ENCODE measurements at places on chromosomes 1 and 21. TPM values are rescaled to one million over a fixed set of nuclear protein-coding genes. Genes with fewer than 3 reads are reported as not detected.

TRIM46 gene
- 0.50 TPM for polyA plus RNA-seq

CD1B gene
- not detected for polyA plus RNA-seq

UQCRHL gene
- 1.3 TPM for polyA plus RNA-seq

LCE1C gene
- not detected for polyA plus RNA-seq

TEDDM1 gene
- not detected for polyA plus RNA-seq

DNA sequence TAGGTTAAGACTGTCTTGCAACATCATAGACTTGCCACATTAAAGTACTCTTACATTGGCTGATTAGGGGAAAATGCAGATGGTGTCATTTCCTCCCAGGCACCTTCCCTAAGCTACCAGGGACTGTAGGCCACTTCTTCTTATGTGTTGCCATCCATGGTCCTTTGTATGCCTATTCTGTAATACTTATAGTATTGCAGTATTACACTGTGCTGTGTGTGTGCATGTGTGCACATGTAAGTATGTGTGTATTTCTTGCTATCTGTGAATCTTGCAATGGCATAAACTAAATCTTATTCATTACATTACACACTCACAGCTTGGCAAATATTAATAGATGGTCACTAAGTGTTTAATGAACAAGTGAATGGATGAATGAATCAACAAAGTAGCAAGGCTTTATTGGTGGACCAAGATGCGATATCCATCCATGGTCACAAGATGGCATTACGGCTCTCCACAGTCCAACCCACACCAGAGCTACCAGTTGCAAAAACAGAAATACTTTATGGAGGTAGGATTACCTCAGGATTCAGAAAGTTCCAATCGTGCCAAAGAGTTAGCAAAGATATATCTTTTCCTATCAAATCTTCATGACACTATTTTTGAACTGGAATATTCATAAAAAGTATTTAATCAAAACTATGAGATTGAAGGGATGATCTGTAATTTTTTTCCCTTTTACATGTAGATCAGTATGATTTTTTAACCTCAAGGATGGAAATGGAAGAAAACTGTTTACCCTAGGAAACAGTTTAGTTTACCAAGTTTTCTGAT lies 160.2 kb downstream of the DENND1B start:
- H3K27me3 ChIP-seq = no peaks in the 10 kb centered on the region
- DNase-seq = no peak

DNA sequence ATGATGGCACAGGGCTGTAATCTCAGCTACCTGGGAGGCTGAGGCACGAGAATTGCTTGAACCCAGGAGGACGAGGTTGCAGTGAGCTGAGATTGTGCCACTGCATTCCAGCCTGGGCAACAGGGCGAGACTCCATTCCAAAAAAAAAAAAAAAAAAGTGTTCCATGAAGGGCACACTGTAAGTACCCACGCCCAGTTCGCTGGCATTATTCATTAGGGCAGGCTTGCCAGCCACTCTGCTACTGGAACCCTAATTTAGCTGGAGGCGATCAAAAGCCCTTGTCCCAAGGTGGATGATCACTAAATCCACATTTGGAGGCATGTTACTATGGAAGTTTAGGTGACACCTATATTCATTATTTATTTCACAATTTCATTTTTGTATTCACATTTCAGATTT lies 5.0 kb downstream of the IFNLR1 start:
- peaks cover 1% of the 10 kb centered on the region for H3K27me3 ChIP-seq
- no peak overlapping the region for H3K27ac ChIP-seq
- no peaks in the 10 kb centered on the region for H3K4me1 ChIP-seq
- no peaks in the 10 kb centered on the region for H3K36me3 ChIP-seq
- no peak for DNase-seq

GRCh38 chr1:25647863-25648262 lies 31.3 kb downstream of the MAN1C1 start:
- DNase-seq = no peak
- no peaks in the 10 kb centered on the region for H3K4me1 ChIP-seq
- H3K27ac ChIP-seq = no peak overlapping the region
- H3K27me3 ChIP-seq = no peaks in the 10 kb centered on the region
- no peaks in the 10 kb centered on the region for H3K36me3 ChIP-seq
- H3K4me3 ChIP-seq = no peak overlapping the region

DNA sequence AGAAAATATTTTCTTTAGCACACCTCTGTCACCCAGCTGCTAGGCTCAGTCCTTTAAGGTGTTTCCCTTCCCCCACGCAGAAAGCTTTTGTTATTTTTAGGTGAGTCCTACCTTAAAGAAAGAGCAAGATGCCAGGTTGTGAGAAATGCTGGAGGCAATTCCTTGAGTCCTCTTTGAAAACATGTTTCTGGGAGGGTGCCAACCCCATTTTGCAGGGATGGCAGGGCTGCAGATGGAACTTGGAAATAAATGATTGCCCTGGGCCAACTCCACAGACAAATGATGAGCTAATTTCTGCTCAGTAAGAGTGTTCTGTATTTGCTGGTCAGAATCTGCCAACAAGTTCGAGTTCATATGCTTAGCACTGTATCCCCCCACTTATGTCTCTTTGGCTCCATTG lies 119.2 kb upstream of the RAB3GAP2 start:
- no peak overlapping the region for H3K4me3 ChIP-seq
- H3K27me3 ChIP-seq = no peaks in the 10 kb centered on the region
- no peak overlapping the region for H3K27ac ChIP-seq
- H3K36me3 ChIP-seq = no peaks in the 10 kb centered on the region
- H3K4me1 ChIP-seq = no peaks in the 10 kb centered on the region

GRCh38 chr21:28811860-28812259 lies 180.8 kb downstream of the LTN1 start:
- no peaks in the 10 kb centered on the region for H3K27me3 ChIP-seq
- no peaks in the 10 kb centered on the region for H3K4me1 ChIP-seq
- H3K36me3 ChIP-seq = no peaks in the 10 kb centered on the region
- DNase-seq = no peak
- H3K4me3 ChIP-seq = no peak overlapping the region

DNA sequence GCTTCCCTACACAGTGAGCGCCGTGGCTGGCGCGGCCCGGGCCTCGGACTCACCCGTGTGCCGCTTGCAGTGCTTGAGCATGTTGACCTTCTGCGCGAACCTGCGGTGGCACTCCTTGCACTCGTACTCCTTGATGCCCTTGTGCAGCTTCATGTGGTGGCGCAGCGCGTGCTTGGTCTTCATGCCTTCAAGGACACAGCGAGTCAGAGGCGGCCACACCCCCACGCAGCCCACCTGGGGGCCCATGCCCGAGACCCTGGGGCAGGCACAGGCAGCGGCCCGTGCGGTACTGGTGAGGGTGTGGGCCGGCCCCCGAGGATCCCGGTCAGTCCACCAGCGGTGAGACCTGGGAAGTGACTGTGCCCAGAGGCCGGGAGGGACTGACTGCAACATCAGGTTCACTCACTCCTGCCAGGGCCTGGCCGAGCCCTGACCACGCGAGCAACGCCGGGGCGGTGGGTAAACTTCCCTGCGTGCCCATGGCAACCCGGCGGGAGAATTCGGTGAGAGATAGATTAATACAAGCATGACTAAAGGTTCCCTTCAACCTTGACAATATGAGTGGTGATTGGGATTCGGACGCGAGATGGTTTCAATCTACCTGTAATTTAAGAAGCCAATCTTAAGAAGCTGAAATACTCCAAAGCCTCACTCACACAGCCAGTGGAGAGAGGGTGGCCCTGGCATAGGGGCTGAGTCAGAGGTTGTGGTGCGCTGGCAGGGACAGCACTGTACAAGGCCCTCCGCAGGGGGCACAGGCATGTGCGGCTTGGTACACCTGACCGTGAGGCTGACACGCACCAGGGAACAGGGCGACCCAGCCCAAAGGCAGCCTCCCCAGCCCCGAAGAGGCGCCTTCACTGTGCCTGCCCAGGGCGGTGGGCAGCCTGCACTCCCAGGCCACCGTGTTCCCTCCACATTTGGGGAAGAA lies 49.1 kb upstream of the RIPK4 start:
- H3K27me3 ChIP-seq = no peaks in the 10 kb centered on the region
- no peak overlapping the region for H3K27ac ChIP-seq
- DNase-seq = no peak

DNA sequence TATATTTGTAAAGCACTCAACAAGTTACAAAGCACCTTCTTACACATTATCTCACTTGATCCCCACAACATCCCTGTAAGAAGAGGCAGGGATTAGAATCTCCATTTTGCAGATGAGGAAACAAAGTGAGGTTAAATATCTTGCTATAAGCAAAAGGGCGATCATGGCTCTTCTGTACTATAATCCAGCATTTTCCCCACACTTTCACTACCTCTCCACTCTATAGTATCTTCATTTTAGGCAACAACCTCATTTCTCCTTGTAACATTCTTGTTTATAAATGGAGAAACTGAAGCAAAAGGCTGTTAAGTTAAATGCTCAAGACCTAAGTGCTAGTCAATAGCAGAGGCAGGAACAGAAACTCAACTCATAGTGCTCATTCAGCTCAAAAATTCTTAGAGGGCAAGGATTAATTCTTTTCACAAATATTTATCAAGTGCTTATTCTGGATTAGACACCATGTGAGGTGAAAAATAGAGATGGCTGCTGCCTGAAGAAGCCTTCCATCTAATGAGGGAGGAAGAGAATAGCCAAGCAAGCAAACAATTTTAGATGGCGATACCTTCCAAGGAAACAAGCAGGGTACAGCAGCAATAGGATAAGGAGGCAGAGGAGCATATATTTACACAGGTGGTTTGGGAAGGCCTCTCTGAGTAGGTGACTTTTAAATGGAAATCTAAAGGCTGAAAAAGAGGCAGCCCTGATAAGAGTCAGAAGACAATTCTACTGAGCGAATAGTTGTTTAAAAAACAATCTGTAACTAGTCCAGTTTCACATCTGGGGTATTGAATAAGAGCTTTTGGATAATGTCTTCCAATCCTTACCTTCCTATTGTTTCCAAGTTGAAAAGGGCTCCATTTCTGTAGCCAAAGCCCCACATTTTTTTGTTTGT lies 3.5 kb downstream of the ERRFI1 start:
- no peaks in the 10 kb centered on the region for H3K36me3 ChIP-seq
- peak overlapping the region; percentile 34 for H3K27ac ChIP-seq

DNA sequence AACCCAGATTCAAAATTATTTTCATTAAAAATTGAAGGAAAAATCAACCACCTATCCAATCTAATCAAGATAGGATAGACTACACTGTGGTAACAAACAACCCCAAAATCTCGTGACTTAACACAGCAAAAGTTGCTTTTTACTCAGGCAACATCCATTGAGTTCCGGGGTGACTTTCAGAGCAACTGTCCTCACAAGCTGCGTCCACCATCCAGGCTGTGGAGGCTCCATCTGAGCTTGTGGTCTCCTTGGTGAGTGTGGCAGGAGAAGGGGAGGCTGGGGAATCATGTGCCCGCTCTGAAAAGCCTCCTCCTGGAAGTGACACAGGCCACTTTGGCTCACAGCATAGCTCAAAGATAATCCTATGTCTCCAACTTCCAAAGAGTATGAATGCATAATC lies 52.4 kb downstream of the CD2 start:
- no peaks in the 10 kb centered on the region for H3K27me3 ChIP-seq
- H3K4me1 ChIP-seq = no peaks in the 10 kb centered on the region
- H3K27ac ChIP-seq = no peak overlapping the region
- DNase-seq = no peak
- H3K36me3 ChIP-seq = no peaks in the 10 kb centered on the region
- H3K4me3 ChIP-seq = no peak overlapping the region

DNA sequence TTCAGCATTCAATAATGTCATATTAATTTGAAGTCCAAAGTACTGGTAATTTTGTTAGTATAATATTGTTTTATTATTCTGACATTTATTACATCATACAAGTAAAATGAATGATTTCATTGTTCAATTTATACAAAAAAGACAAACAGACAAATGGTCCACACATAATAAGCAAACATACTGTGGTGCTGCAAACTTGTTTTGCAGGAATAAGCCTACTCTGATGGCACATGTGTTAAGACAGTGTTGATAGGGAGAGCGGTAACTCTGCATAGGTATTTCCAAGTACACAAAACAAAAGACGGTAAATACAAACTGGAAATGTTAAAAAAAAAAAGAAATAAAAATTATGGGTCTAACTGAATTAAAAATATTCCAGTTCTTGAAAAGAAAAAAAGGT lies 59.7 kb upstream of the DPYD start:
- H3K36me3 ChIP-seq = no peaks in the 10 kb centered on the region
- no peaks in the 10 kb centered on the region for H3K4me1 ChIP-seq
- H3K27ac ChIP-seq = no peak overlapping the region
- DNase-seq = no peak
- no peak overlapping the region for H3K4me3 ChIP-seq
- H3K27me3 ChIP-seq = no peaks in the 10 kb centered on the region

- peaks cover 6% of the 10 kb centered on the region for H3K4me1 ChIP-seq
- peaks cover 2% of the 10 kb centered on the region for H3K36me3 ChIP-seq
- H3K4me3 ChIP-seq = no peak overlapping the region
- H3K27me3 ChIP-seq = no peaks in the 10 kb centered on the region
Measured at GRCh38 chr1:145891587-145892485, 6.2 kb upstream of the ANKRD35 start.

DNA sequence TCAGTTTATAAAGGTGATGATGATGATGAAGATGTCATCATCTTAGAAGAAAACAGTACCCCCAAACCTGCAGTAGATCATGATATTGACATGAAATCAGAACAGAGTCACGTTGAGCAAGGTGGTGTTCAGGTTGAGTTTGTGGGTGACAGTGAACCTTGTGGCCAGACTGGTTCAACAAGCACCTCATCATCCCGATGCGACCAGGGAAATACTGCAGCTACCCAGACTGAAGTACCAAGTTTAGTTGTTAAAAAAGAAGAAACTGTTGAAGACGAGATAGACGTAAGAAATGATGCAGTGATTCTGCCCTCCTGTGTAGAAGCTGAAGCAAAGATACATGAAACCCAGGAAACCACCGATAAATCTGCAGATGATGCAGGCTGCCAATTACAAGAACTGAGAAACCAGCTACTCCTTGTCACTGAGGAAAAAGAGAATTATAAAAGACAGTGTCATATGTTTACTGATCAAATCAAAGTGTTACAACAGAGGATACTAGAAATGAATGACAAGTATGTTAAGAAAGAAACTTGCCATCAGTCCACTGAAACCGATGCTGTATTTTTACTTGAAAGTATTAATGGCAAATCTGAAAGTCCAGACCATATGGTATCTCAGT lies 16.0 kb upstream of the CHAF1B start:
- H3K27ac ChIP-seq = no peak overlapping the region
- H3K36me3 ChIP-seq = peaks cover 11% of the 10 kb centered on the region
- DNase-seq = no peak
- H3K4me3 ChIP-seq = no peak overlapping the region

GRCh38 chr1:192476802-192477298 lies 98.7 kb upstream of the RGS1 start:
- H3K27ac ChIP-seq = no peak overlapping the region
- H3K4me1 ChIP-seq = no peaks in the 10 kb centered on the region
- peak; percentile 62 for DNase-seq
- H3K27me3 ChIP-seq = no peaks in the 10 kb centered on the region

GRCh38 chr1:84781946-84782771 lies 91.9 kb upstream of the SSX2IP start:
- H3K4me3 ChIP-seq = no peak overlapping the region
- no peak overlapping the region for H3K27ac ChIP-seq

- H3K36me3 ChIP-seq = no peaks in the 10 kb centered on the region
- no peak overlapping the region for H3K4me3 ChIP-seq
- H3K27me3 ChIP-seq = no peaks in the 10 kb centered on the region
Measured at GRCh38 chr21:30271611-30272010, 11.1 kb downstream of the KRTAP24-1 start.

- no peaks in the 10 kb centered on the region for H3K4me1 ChIP-seq
- no peak overlapping the region for H3K27ac ChIP-seq
- H3K4me3 ChIP-seq = no peak overlapping the region
- DNase-seq = no peak
Measured at GRCh38 chr1:209625791-209626285, 26.4 kb downstream of the LAMB3 start.
